ENCODE measurements at places on chromosomes 2 and 18.

DNA sequence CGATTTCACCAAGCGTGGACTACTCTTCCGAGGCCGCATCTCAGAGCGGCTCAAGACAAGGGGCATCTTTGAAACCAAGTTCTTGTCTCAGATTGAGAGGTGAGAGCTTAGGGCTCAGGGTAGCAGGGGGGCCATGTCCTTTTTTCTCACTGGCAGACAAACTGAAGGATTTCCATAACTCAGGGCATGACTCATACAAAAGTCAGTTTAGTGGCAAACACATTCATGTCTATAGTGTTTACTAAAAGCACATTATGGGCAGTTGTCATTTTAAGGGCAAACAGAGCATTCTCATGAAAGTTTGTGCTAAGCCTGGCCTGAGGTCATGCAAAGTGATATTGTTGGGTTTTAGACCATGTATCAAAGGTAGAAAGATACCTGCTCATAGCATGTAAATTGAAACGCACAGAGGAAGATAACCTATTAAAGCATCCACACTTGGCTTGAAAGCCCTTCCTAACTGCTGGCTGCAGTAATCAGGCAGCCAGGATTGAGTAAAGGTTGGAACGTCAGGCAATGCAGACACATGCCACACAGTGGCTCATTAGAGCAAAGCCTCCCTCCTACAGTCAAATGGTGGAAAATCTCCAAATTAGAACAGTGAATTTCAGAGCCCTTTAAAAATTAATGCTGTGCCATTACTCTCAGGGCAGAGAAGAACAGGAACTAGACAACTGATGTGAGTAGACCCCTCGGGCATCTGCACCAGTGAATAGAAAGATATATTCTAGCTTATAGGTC is 54.2 kb downstream of the HK2 start:
- DNase-seq = no peak

GRCh38 chr18:35592298-35592697 is 10.8 kb downstream of the GALNT1 start:
- DNase-seq = no peak

GRCh38 chr2:54404270-54404669 is 51.9 kb upstream of the SPTBN1 start:
- no peak for DNase-seq

- DNase-seq = no peak
Measured at GRCh38 chr2:224221455-224221913, 180.4 kb downstream of the FAM124B start.

DNA sequence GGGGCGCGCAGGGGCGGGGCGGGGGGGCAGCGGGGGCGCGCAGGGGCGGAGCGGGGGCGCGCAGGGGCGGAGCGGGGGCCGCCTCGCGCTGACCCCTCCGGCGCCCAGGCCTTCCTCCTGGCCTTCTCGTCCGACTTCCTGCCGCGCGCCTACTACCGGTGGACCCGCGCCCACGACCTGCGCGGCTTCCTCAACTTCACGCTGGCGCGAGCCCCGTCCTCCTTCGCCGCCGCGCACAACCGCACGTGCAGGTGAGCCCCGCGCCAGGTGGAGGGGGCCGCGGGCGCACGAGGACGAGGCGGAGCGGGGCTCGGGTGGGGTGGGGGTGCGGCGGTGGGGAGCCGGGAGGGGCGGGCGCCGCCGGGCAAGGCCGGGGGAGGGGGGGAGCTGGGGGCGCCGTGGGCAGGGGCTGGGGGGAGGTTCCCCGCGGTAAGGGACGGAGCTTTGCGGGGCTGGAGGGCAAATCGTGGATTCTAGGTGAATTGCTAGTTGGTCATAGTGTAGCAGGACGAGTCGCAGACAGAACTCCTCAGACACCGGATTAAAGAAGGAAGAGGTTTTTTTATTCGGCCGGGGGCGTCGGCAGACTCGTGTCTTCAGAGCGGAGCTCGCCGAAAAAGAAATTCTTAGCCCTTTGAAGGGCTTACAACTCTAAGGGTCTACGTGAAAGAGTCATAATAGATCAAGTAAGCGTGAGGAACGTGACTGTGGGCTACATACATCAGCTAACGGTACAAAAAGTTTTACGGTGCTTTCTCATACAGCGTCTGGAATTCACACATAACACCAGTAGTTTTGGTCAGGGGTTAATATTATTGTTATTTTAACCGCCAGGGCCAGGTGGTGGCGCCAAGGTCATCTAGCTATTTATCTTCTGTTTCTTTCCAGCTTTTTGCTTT is 29.9 kb downstream of the ANO7 start:
- DNase-seq = no peak
